ENCODE measurements at places on chromosomes 13 and 19.

GRCh38 chr19:56477429-56478338 lies 539 bp upstream of the ZNF667 start:
- peak; percentile 96 for DNase-seq

DNA sequence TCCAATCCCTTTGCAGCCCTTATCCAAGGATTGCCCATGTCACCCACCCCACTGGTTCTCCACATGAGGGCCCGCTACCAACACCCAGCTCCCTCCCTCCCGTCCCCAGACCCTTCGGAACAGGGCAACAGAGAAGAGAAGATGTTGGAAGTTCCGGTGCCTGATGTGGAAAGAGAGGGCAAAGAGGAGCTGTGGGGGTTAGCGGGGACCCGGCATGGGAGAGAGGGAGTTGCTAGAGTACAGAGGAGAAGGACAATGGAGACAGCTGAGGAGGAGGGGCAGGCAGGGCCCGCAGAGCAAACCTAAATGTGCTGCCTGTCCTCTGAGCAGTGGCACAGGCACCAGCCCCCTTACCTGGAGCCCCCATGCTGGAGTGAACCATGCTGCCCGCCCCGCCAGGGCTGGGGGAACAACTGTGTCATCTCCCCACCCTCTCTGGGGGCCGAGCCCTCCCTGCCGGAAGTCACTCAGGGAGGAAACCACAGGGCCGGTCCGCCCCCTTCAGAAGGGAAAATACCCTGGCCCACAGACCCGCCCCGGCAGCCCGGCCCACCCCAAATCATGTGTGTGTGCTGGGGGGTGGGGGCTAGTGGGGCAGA lies at the start of gene POU2F2:
Gene POU2F2 (minus strand): TSS at position 417 of the 599 bp plus-strand sequence. CDS start 35 bp downstream, at position 382.
- DNase-seq: peak; percentile 29

DNA sequence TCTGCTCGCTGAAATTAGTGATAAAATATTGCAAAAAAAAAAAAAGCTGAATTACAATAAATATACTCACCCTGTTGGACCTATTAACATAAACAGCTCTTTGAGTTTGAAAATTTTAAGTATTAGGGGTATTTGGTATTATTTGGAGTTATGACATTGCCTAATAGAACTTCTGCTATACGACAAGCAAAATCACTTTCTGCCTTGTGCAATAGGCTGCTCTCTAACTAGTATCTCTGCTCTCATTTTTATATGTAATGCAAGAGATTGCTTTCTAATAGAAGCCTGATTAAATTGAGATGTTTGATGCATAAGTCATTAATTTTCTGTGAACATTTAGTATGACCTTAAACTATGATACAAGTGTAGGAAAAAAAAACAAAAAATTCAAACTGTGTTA lies 5.3 kb downstream of the RGS9BP start:
- no peak for DNase-seq

DNA sequence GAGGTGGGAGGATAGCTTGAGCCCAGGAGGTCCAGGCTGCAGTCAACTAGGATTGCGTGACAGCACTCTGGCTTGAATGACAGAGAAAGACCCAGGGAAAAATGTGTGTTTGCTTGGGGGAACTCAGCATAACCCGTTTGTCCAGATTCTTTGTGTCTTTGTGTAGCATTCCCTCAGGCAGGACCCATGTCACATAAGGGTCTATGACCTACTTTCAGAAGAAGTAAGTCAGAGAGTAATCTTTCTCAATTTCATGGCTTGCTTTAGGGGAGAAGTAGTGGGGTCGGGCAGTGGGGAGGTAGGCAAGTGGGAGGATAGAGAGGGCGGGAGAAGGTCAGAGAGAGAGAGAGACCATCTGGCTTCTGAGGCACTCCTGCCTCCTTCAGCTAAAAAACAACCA lies 11.9 kb upstream of the PSPC1 start:
- DNase-seq: no peak

GRCh38 chr13:25887962-25888655 lies 163.7 kb downstream of the SHISA2 start:
- no peak for DNase-seq

GRCh38 chr13:38703255-38703654 lies 16.4 kb downstream of the FREM2 start:
- DNase-seq: no peak

DNA sequence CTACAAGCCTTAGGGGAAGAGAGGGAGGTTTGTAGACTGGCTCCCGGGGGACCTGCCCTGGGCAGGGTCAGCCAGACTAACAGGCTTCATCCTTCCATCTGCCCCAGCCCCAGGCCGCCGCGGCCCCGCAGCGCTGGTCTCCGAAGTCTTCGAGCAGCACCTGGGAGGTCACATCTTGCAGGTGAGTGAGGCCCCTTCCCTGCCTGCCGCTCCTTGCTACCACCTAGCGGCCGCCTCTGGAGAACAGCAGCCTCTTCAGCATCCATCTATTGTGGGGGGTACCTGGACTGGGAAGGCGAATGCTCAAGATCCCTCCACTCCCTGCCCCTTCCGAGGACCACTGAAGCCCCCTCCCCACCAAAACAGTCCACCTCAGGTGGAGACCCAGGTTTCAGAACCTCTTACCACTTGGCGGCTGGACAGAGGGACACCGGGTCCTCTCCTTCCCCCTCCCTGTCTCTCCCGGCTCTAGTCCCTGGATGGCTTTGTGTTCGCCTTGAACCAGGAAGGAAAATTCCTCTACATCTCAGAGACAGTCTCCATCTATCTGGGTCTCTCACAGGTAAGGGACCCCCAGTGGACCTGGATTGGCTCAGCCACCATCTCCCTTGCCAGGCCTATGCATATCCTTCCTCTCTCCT lies 12.7 kb downstream of the NPAS1 start:
- no peak for DNase-seq

DNA sequence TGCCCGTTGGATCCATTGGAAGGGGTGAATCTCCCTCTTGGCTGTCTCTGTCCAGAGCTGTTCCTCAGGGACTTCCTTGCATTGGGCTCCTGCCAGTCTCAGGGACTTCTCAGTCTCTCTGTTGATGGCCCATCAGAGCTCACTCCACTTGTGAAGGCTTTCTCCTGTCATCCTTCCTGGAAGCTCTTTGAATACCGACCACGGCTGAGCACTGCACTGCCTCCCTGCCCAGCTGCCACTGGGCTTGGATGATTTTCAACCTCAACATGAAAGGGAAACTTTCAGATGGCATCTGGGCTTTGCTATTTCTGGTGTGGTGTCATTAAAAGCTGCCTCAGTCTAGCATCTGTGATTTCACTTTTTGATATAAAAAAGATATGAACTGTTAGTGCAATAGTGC lies 66.1 kb upstream of the ANKRD10 start:
- DNase-seq: no peak

GRCh38 chr13:93226623-93227279 lies at the start of gene GPC6:
Gene GPC6 (plus strand): TSS chr13:93226807.
- DNase-seq: peak; percentile 41

- DNase-seq: no peak
Observed at GRCh38 chr19:31058676-31059340, 290.4 kb downstream of the TSHZ3 start.

DNA sequence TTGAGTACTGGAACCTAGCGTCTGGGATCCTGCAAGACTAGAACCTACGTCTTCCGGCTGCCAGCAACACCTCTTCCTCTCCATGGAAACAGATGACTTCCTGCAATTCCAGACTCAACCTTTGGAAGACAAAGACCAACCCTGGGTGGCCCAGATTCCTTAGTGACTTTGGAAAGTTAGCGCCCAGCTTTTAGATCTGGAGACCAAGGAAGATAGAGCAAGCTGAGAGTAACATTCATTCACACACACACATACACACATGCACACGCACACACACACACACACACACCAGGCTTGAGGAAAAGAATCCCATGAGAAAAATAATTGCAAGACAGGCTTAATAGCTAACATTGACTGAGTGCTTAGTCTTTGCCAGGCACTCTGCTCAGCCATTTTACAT lies 788.9 kb downstream of the UQCRFS1 start:
- DNase-seq: no peak

- DNase-seq: no peak
Observed at GRCh38 chr19:43762814-43763213, 8.1 kb upstream of the SMG9 start.

- DNase-seq: no peak
Observed at GRCh38 chr19:40672573-40673299, 17.7 kb downstream of the NUMBL start.

DNA sequence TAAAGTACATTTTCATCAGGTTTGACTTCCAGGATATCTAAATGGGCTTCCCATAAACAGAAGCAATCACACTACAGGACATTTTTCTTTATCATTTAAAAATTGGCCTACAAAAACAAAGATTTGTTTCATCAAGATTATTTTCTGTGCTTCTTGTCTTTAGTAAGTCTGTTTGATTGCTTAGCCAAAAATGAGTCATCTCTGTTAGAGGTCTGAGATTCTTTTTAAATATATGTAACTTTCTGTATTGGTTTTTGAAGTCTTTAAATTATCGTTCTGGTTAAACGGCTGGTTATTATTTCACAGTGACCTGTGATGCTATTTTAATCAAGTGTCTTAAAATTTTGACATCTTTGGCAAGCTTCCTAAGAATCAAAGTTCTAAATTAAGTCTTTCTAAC lies 62.7 kb downstream of the SLITRK1 start:
- DNase-seq: no peak

- DNase-seq: no peak
Observed at GRCh38 chr13:26653310-26653709, 95.8 kb downstream of the WASF3 start.

DNA sequence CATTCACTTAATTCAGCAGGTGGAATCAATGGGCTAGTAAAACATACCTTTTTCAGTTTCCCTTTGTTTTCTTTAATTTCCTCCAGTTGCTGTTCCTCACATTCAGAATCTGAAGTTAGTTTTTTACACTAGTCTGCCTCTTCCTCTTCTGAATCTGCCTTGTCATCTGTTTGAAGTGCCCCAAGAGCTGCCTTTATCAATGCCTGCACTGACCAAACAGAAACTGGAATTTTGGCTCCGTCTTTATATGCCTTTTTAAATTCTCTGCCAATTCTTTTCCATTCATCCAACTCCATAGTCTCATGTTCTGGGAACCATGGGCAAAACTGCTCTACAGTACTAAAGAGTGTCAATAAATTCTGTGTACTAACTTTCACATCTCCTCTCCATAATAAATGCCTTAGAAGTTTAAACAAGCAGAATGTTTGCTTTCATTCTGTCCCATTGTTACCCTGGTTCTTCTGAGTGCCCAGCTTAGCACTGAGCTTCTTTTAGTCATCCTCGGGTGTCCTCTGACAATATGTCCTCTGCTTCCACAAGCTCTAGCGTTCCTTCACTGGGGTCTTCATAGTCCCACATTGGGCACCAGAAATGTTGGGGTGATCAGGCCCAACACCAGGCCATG lies 154.2 kb downstream of the ZNF486 start:
- DNase-seq: no peak

DNA sequence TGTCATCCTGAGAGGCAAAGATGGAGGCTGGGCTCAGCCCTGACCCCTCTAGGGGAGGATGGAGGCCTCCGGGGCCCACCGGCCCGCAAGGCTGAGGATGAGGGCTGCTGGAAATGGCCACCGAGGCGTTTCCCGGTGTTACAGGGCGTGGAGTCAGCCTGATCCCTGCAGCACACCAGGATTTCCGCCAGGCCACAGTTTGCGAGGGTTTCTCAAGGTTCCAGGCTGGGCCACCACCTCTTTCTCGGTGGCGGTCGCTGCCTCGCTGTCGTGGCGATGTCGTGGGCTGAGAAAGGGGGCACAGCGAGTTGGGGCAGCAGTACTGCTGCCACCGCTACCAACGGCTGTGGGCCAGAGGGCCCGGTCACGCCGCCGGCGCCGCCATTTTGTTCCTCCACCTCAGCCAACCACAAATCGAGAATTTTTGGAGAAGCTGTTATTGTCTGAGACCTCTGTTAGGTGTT lies at the start of gene CSNK1A1L:
Gene CSNK1A1L (minus strand): TSS at position 414 of the 464 bp plus-strand sequence. CDS start 408 bp downstream, at position 6.
- DNase-seq: no peak

DNA sequence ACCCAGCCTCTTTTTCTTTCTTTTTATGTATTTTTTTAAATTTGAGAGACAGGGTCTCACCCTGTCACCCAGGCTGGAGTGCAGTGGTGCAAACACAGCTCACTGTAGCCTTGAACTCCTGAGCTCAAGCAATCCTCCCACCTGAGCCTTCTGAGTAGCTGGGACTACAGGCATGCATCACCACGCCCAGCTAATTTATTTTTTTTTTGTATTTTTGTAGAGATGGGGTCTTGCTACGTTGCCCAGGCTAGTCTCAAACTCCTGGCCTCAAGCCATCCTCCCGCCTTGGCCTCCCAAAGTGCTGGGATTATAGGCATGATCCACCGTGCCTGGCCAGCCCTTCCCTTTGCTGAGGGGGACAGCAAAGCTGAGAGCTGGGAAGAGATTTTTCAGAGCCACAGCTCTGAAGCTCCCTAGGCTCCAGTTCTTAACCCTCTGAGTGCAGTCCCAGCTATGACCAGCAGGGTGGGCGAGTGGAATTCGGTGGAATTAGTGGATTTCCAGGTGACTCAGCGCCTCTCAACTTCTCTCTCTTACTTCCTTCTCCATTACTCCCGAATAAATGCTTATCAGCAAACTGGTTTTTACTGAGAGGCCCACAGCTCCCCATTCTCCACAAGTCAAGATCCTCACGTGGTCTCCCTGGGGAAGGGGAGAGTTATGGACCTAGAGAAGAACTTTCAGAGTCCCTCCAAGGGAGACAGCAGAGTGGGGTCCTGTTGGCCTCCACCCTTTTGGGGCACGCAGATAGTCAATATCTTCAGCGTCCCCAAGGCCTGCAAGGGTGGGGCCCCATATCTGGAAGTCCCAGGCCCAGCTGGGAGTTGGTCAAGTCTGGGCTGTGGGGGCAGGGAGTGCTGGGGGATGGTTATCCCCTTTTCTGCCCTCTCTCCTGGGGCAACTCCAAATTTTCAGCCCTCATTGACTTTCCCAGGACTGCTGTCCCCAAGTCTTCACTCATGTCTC lies 1.2 kb downstream of the BLVRB start:
- peak; percentile 56 for DNase-seq

GRCh38 chr13:94312511-94313216 lies 166.8 kb downstream of the DCT start:
- no peak for DNase-seq

GRCh38 chr19:58021541-58022282 lies 12.1 kb upstream of the ZSCAN1 start:
- DNase-seq: peak; percentile 54

DNA sequence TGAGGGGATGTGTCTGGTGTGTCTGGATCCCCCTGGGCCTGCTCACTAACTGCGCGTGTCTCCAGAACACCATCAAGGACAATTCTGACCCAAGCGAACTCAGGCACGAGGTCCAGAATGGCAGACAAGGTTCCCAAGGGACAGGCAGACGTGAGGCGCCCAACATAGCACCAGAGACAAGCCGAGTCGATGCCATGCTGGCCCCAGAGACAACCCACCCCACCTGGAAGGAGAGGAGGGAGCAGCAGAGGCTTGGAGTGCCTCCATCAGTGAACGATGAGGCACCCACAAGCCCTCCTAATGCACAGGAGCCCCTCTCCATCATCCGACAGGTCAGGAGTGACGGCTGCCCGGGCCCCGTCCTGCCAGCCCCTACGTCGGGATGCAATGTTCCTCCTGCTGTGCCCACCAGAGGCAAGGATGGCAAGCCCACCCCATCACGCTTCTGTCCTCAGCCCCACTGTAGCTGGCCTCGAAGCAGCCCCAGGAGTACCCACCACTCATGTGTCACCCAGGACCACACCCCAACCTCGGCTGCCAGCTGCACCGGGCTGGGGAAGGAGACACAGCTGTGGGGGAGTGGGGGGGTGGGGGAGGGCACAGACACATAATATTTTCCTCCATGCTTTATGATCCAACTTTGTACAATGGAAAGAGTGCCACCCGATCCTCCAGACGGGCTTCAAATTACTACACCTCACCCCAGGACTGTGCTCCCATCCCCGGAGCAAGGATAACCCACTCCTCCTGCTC lies 11.8 kb downstream of the AP3D1 start:
- no peak for DNase-seq

All from amygdala (tissue), 56 donors.